Kidney (tissue), 22 donors: ENCODE measurements at places on chromosomes 7 and 10. TPM values are rescaled to one million over a fixed set of nuclear protein-coding genes. Genes with fewer than 3 reads are reported as not detected.

CDNF gene
- 2.1 TPM for total RNA-seq

- DNase-seq = no peak
These were observed 82.9 kb downstream of the GALNT11 start for GRCh38 chr7:152108359-152108758.

DNA sequence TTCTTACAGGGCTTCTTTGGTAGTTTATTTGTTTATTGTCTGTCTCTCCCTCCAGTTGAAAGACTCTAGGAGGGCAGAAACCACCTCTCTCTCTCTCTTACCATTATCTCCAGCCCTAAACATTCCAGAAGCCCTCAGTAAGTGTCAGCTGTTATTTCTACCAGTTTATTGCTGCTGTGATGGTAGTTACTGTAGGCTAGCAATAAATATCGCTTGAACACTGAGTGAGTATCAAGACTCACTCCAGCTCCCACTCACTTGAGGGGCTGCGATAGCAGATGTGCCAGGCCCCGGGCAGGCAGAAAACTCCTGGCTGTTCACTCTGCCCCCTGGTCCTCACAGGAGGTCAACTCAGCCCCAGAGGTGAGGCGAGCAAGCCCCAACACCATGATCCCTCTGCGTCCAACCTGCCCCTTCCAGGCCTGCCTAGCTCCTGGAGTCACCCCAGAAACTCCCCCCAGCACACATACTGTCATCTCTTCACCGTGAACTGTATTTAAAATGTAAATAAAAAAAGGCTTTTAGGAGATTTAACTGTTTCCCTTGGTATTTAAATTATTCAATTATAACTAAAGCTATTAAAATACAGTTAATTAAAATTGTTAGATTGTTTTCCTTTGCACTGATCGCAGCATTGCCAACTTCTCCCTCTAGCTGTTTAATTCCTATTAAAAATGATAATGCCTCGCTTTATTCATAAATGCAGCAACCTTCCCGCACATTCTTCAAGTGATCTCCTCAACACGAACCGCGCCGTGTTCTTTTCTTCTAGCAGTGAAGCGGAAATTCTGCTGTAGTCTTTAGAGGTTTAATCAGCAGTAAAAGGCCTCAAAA is 321.1 kb upstream of the ZMIZ1 start:
- no peak for DNase-seq

- no peak for DNase-seq
These were observed 377.1 kb downstream of the NRG3 start for GRCh38 chr10:82252081-82252480.

GRCh38 chr7:99380823-99381663 is 6.5 kb downstream of the ARPC1B start:
- peak; percentile 83 for DNase-seq

DNA sequence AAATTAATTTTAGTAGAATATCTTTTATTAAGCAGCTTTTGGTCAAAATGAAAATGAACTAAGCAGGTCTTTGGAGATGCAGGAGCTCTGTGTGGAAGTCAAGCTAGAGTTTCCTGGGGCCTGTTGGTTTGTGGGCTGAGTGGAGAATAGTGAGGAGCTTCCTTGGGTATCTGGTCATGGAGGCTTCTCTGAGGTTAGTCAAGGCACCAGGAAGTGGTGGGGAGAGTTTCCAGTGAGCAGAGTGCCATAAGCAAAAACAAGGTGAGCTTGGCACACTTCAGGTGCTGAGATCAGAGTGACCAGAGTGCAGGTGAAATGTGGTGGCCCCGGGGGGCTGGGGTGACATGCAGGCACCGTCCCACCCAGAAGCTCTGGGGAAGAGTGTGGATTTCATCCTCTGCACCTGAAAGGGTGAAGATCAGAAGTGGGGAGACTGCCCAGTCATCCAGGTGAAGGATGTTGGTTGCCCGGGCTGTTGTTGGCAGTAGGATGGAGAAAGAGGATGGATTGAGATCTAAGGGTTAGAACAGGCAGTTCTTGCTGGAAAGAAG is 77.4 kb downstream of the WDR37 start:
- no peak for DNase-seq
